Urothelium cell line (cell line): ENCODE measurements at places on chromosomes 3 and 15.

GRCh38 chr3:194618858-194619608 is 14.2 kb downstream of the TMEM44 start:
- DNase-seq, result no peak

GRCh38 chr15:88625943-88626741 is 5.0 kb downstream of the AEN start:
- no peak for DNase-seq

DNA sequence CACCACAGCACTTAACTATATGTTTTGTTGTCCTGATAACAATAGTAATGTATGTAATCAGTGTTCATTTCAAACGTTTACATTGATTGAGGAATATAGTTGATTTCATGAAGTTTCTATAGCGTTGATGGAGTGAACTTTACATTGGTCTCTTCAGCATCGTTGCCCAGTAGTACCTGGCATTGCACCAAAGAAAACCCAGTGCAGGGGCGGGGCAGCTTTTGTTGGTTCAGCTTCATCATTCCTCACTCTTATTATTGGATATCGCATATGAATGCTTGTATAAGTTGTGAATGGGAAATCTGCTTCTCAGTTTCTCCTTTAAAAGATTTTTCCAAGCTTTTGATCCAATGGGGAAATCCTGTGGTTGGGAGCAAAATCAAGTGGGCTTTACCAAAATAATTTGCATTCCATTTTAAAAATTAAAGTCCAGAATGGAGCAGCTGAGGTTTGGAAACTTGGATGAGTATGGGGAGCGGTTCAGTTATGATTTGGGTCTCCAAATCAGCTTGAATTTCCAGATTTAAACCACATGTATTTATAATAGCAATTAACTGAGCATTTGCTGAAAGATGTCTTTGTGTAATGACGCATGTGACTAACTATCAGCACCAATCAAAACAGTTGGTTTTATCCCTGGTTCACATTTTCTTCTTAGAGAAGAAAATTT is 213.7 kb downstream of the ALCAM start:
- no peak for DNase-seq

- DNase-seq, result no peak
Observed at GRCh38 chr3:119619094-119619493, 21.4 kb downstream of the PLA1A start.

DNA sequence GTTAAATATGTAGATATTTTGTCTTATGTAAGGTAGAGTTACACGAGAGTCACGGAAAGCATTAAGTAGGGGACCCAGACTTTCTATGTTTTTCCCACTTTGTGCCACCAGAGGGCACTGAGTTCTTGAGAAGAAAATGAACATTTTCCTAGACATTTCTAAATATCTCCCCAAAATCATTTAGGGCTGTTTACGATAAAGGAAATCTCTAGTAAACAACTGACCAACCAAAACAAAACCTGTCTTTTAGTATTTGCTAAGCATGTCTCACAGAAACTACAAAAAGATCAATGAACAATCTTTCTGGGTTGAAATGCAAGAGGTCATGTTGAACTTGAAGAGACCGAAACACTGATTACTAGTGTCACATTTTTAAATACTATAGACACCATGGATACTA is 16.1 kb downstream of the POU1F1 start:
- peak; percentile 20 for DNase-seq

GRCh38 chr15:57607570-57608000 is 15.9 kb downstream of the MYZAP start:
- DNase-seq, result peak; percentile 81

GRCh38 chr3:29936054-29936453 is 655.2 kb downstream of the RBMS3 start:
- no peak for DNase-seq

DNA sequence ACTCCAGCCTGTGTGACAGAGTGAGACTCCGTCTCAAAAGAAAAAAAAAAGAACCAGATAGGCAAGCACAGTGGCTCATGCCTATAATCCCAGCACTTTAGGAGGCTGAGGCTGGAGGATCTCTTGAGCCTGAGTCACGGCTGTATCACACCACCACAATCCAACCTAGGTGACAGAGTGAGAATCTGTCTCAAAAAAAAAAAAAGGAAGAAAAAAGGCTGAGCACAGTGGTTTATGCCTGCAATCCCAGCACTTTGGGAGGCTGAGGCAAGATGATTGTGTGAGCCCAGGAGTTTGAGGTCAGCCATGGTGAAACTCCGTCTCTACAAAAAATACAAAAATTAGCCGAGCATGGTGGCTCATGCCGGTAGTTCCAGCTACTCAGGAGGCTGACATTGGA is 5.6 kb upstream of the NICN1 start:
- no peak for DNase-seq

DNA sequence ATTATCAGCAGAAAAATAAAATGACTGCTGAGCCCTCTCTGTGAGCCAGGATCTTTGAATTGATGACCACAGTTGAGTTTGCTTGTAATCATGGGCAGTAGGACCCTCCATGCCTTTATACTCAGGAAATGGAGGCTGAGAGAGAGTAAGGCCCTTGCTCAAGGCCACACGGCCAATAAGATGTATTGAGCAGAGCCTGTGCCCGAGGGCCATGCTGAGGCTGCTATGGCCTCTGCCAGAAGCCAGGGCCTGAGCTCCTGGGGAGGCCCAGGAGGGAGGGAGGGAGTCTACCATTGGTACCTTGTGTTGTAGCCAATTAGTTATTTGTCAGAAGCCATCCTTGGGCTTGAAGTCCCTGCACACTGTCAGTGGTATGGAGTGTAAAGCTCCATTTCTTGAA is 151.4 kb downstream of the DNAJB8 start:
- no peak for DNase-seq

GRCh38 chr3:36063992-36064391 is 316.3 kb upstream of the STAC start:
- DNase-seq, result no peak

- no peak for DNase-seq
Observed at GRCh38 chr3:142065932-142066331, 83.4 kb downstream of the TFDP2 start.

DNA sequence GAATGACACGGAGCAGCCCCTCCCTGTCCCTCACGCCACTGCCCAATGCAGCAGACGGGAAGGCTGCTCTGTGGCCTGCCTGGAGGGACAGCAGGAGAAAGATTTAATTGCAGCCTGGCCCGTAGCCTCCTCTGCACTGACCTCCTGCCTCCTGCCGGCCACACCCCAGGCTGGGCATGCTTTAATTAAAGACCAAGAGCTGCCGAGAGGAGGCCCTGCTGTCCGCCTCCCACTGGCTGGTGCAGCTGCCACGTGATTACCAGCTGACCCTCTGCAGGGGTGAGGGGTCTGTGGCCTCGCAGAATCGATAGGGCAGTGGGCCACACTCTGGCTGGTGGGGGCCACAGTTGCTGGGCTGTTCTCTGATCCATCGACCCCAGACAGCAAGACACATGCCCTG is 100.2 kb upstream of the PRR23E start:
- DNase-seq, result no peak

GRCh38 chr3:96831175-96831574 is 16.8 kb downstream of the EPHA6 start:
- no peak for DNase-seq

GRCh38 chr3:125436921-125437320 is 61.8 kb upstream of the ZNF148 start:
- DNase-seq, result no peak

GRCh38 chr3:22245811-22246583 is 495.0 kb upstream of the ZNF385D start:
- no peak for DNase-seq

DNA sequence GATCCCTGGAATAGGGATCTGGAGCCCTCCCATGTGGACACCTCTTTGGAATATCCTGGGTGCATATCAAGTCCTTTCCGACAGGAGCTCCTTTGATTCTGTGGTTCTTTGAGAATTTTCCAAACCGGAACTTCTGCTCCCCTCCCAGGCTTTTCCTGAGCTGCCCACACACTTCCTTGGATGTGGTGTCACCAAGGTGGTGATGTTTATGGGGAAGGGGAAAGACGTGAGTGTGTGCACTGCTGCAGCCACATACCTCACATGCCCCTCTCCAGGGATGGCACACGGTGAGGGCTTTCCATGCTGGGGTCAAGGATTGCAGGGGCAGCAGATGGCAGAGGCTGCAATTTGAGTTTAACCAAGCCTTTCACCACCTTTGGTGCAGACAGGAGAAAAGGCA is 27.9 kb upstream of the PSTPIP1 start:
- no peak for DNase-seq

- peak; percentile 39 for DNase-seq
Observed at GRCh38 chr3:46878781-46879436, 1.4 kb downstream of the PTH1R start.

- no peak for DNase-seq
Observed at GRCh38 chr3:29827756-29828155, 546.9 kb downstream of the RBMS3 start.

DNA sequence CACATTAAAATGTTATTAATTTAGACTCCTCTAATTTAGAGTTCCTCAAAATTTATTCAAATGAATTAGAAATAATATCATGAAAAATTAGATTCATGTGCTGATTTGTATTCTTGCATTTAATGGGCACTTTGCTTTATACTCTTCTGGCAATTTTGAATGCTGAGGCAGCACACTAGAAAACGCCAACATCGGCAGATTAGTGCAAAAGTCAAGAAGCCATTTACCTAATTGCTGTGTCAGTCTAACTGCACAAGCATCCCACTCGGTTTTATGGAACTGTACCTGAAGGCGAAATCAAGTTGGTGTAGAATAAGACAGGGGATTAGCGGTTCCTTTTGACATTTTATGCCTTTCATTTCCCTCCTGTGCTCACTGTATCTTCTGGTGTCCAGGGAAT is 382.0 kb downstream of the ROBO2 start:
- DNase-seq, result no peak

- no peak for DNase-seq
Observed at GRCh38 chr3:187558990-187559389, 111.2 kb downstream of the SST start.

- DNase-seq, result peak; percentile 90
Observed at GRCh38 chr3:10518506-10519150, 13.2 kb upstream of the ATP2B2 start.

- DNase-seq, result no peak
Observed at GRCh38 chr3:99407257-99407656, 231.1 kb upstream of the COL8A1 start.

- DNase-seq, result no peak
Observed at GRCh38 chr3:141334627-141335250, 33.6 kb upstream of the ZBTB38 start.

- no peak for DNase-seq
Observed at GRCh38 chr3:114128826-114129225, 50.0 kb downstream of the DRD3 start.
